ENCODE measurements at places on chromosomes 4 and X.

DNA sequence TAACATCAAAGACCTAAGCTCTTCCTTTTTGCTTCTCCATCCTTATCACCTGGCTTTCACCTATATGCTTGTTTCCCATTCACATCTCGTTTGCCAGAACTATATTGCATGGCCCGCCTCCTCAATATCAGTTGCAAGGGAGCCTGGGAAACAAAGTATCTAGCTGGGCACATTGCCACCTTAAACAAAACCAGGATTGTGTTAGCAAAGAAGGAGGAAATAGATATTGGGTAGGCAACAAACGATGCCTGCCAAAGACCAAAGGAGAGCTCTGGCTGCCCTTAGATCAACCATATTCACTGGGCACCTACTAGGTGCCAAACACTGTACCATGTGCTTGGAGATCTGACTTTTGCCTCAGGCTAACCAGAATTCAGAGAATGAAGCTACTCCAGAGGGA is 107.5 kb downstream of the GRIA3 start:
- DNase-seq = no peak

GRCh38 chr4:115145393-115146160 is 32.2 kb upstream of the NDST4 start:
- DNase-seq = no peak

- no peak for DNase-seq
Measured at GRCh38 chr4:8740666-8741395, 130.8 kb downstream of the HMX1 start.

DNA sequence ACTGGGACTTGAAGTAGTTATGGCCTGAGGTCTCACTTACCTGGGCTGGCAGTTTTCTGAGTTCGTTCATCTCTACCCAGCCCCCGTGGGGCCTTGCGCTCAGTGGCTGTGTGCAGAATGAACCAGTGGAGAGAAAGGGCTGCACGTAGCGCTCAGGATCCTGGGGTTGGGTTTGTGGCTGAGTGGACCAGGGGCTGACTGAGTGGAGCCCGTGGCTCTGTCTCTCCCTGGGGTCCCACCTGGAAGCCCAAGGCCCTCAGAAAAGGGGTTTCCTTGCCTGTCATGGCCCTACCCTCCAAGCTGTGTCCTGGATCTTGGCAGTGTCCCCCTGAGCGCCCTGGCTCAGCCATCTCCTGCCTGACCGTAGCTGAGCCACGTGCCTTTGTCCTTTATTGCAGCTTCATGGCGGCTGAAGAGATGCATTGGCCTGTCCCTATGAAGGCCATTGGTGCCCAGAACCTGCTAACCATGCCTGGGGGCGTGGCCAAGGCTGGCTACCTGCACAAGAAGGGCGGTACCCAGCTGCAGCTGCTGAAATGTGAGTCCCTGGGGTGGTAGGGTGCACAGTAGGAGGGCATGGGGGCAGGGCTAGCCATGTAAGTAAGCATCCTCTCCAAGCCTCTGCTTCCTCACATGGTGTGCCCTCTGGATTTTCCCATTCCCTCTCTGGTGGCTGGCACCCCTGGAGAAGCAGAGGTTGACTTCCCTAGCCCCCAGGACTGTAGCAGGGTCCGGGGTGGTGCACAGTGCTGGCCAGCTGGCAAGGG is 23.2 kb upstream of the ADD1 start:
- DNase-seq = no peak

GRCh38 chr4:3468154-3468553 is 5.0 kb downstream of the DOK7 start:
- no peak for DNase-seq

DNA sequence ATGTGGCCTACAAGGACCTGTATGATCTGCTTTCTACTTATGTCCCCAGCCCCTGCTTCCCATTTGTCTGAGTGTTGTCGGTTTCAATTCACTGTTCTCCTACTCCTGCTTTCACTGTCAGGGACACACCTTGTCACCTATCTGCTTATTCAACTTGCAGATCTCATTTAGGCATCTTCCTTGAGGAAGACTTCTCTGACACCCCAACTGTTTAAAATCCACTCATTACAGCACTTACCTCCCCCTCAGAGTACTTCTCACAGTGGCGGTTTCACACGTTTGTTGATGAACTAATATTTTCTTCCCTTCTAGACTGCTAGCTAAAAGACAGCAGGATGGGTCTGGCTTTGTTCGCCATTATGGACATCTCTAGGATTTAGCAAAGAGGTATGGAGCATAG is 279.9 kb upstream of the TET2 start:
- no peak for DNase-seq

GRCh38 chr4:17580969-17581368 is 4.0 kb downstream of the LAP3 start:
- DNase-seq = peak; percentile 41

DNA sequence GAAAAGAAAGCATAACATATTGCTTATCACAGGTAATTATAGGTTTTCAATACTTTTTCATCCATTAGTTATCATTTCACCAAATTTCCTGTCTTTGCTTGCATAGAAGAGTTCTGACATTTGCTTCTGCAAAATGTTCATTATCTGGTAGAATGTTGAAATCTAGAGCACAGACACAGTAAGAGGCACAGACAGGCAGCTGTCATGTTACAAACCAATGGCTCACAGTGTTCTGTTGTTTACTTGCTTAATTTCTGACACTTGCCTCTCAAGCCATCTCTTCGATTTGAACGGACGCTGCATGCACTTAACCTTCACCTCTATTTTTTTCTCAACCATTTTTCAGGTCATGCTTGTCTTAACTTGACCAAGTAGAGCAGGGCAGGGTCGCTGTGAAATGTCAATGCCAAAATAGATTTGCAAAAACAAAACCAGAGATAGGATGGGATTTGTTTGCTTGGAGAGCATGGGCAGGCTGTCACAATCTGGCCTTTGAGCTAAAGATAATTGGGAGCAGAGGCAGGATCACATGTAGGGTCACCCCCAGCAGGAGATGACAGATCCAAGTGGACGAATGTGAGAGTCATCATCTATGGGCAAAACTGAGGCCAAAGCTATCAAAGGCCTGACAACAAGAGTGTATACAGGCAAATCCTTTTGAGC is 292.3 kb downstream of the SMARCA1 start:
- DNase-seq = no peak

GRCh38 chrX:140440876-140441275 is 64.0 kb downstream of the SOX3 start:
- no peak for DNase-seq

- peak; percentile 6 for DNase-seq
Measured at GRCh38 chr4:137994853-137995252, 247.3 kb downstream of the SLC7A11 start.

GRCh38 chr4:132767901-132768300 is 381.2 kb upstream of the PCDH10 start:
- no peak for DNase-seq

DNA sequence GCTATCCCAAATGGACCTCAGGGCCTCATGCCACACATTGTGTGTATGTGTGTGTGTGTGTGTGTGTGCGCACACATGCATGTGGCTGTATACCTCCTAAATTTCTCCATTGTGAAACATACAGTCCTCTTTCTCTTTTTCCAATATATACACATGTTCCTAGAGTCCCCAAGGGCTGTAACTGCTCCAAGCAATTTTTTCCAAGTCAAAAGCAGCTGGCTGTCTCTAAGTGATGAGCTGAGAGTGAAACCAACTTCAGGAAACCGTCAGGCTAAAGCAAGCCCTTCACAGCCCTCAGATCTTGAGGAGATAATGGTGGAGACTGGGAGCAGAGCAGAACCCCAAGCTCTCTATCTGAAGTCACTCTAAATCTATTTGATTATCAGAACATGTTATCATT is 496.1 kb upstream of the DIPK2B start:
- DNase-seq = no peak

DNA sequence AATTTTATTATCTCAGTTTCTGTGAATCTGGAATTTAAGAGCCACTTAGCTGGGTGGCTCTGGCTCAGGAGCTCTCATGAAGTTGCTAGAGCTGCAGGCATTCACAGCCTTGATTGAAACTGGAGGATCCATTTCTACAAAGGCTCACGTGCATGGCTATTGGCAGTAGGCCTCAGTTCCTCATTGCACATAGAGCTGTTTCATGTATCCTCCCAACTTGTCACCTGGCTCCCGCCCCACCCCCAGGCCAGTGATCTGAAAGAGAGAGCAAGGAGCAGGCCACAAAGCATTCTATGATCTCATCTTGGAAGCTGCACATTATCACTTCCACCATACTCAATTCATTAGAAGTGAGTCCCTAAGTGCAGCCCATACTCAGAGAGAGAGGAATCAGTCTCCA is 18.5 kb upstream of the AP1AR start:
- DNase-seq = peak; percentile 47

- no peak for DNase-seq
Measured at GRCh38 chr4:1001561-1002130, 8.4 kb upstream of the SLC26A1 start.

GRCh38 chr4:137067735-137068134 is 464.6 kb downstream of the PCDH18 start:
- peak; percentile 4 for DNase-seq

- peak; percentile 0 for DNase-seq
Measured at GRCh38 chr4:64584981-64585557, 175.8 kb upstream of the TECRL start.

DNA sequence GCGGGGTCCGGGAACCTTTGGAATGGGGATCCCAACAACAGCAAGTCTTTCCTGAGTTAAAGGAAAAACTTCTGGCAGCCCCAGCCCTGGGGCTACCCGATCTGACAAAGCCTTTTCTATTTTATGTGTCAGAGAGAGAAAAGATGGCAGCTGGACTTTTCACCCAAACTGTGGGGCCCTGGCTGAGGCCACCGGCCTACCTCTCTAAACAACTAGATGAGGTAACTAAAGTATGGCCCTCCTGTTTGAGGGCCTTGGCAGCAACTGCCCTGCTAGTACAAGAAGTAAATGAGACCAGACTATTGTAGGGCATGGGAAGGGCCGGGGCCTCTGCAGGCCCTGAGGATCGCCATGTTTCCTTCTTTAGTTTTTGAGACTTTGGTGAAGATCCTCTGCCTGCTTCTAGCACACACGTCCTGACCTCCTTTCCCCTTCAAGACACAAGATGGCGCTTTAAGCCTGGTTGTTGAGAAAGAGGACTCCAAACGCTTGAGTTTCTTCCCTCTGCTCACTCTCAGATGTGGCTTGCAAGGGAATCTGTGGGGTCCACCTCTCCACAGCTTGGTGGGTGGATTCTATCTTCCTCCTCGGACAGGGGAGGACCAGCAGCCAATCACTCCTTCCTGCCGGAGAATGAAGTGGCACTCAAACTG is 18.5 kb upstream of the DRD5 start:
- DNase-seq = peak; percentile 63

GRCh38 chr4:11497212-11497806 is 68.6 kb upstream of the HS3ST1 start:
- DNase-seq = no peak

DNA sequence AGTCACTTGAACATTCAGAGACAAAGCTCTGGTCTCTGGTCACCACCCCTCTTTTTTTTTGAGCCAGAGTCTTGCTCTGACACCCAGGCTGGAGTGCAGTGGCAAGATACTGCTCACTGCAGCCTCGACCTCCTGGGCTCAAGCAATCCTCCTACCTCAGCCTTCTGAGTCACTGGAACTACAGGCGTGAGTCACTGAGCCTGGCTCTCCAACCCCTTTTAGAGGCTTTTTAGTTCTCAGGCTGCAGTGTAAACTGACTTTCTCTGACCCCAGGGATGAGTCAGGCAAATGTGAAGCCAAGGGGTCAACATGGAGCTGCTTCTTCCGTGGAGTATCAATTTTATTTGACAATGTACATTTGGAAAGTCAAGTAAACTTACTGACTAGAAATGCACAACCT is 229.2 kb downstream of the PTTG2 start:
- peak; percentile 95 for DNase-seq
